H9 (cell line): ENCODE measurements at places on chromosomes 5 and 9. TPM values are rescaled to one million over a fixed set of nuclear protein-coding genes. Genes with fewer than 3 reads are reported as not detected.

DNA sequence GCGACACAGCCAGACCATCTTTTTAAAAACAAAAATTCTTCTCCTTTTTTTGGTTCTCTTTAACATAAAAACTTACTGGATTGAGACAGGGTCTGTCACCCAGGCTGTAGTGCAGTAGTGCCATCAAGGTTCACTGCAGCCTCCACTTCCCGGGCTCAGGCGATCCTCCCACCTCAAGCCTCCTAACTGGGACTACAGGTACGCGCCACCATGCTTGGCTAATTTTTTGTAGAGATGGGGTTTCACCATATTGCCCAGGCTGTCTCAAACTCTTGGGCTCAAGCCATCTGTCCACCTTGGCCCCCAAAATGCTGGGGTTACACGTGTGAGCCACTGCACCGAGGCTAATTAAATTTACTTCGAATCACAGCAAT lies 13.8 kb downstream of the HNRNPK start:
- DNase-seq: peak; percentile 36
- H3K4me1 ChIP-seq: no peaks in the 10 kb centered on the region
- peak overlapping the region; percentile 7; the same call in 1 of the 3 replicates for H3K4me3 ChIP-seq
- peaks cover 50% of the 10 kb centered on the region for H3K36me3 ChIP-seq
- H3K27ac ChIP-seq: no peak overlapping the region

DNA sequence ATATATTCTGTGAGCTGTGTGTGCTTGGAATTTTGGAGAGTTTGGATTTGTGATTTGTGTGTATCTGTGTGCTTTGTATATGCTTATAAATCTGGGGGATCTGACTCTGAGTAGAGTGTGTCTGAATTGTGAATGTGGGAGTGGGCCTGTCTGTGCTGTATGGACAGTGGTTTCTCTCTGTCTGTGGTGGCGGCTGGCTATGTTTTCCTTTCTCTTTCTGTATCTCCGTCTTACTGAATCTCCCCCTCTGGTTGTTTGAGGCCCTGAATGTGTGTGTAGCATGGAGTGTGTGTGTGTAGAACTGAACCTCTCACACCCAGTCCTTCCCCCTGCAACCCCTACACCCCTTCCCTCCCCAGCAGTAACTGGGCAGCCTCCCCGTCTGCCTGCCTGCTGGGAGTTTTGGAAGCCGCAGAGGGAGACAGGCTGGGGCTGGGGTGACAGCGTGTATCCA lies 4.7 kb downstream of the CXXC5 start:
- peaks cover 9% of the 10 kb centered on the region; the same call in 1 of the 2 replicates for H3K36me3 ChIP-seq
- no peak overlapping the region for H3K27ac ChIP-seq
- H3K4me1 ChIP-seq: peaks cover 34% of the 10 kb centered on the region
- no peak for DNase-seq
- no peaks in the 10 kb centered on the region for H3K27me3 ChIP-seq
- peak overlapping the region; percentile 97 for H3K4me3 ChIP-seq

- DNase-seq: no peak
- peaks cover 7% of the 10 kb centered on the region; the same call in 1 of the 2 replicates for H3K4me1 ChIP-seq
- H3K36me3 ChIP-seq: no peaks in the 10 kb centered on the region
These were observed at the start of gene PHF2 for GRCh38 chr9:93576258-93577077. TSS of gene PHF2 (plus strand) at chr9:93576584. CDS start at chr9:93576774, 190 bp downstream.

- no peak for DNase-seq
- no peaks in the 10 kb centered on the region for H3K4me1 ChIP-seq
- H3K27ac ChIP-seq: no peak overlapping the region
- H3K36me3 ChIP-seq: no peaks in the 10 kb centered on the region
- no peak overlapping the region for H3K4me3 ChIP-seq
These were observed 95.0 kb downstream of the MUSK start for GRCh38 chr9:110763568-110763967.

- no peaks in the 10 kb centered on the region for H3K27me3 ChIP-seq
- H3K36me3 ChIP-seq: no peaks in the 10 kb centered on the region; the same call in 2 of the 3 replicates
- H3K4me3 ChIP-seq: no peak overlapping the region
- peaks cover 13% of the 10 kb centered on the region; the same call in 1 of the 2 replicates for H3K4me1 ChIP-seq
These were observed 162.9 kb downstream of the TSSK1B start for GRCh38 chr5:113271745-113272454.

- H3K27ac ChIP-seq: no peak overlapping the region
- peaks cover 43% of the 10 kb centered on the region for H3K36me3 ChIP-seq
- H3K4me1 ChIP-seq: no peaks in the 10 kb centered on the region
- no peak overlapping the region for H3K4me3 ChIP-seq
- DNase-seq: no peak
These were observed 13.6 kb upstream of the MRNIP start for GRCh38 chr5:179872055-179872827.

DNA sequence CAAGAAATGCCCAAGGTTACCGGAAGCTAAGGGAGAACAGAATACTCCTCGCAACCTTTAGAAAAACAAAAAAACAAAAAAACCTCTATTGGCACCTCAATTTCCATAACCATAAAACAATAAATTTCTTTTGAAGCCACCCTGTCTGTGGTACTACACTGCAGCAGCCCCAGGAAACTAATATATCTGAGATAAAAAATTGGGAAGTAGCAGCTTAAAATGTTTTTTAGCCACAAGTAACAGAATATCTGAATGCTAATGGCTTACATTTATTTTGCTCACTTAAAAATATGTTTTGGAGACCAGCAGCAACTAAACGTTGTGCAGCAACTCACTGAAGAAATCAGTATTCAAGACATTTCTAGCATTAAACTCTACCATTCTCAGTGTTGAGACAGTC lies 969.6 kb downstream of the DNAH5 start:
- no peaks in the 10 kb centered on the region for H3K36me3 ChIP-seq
- no peaks in the 10 kb centered on the region for H3K27me3 ChIP-seq

DNA sequence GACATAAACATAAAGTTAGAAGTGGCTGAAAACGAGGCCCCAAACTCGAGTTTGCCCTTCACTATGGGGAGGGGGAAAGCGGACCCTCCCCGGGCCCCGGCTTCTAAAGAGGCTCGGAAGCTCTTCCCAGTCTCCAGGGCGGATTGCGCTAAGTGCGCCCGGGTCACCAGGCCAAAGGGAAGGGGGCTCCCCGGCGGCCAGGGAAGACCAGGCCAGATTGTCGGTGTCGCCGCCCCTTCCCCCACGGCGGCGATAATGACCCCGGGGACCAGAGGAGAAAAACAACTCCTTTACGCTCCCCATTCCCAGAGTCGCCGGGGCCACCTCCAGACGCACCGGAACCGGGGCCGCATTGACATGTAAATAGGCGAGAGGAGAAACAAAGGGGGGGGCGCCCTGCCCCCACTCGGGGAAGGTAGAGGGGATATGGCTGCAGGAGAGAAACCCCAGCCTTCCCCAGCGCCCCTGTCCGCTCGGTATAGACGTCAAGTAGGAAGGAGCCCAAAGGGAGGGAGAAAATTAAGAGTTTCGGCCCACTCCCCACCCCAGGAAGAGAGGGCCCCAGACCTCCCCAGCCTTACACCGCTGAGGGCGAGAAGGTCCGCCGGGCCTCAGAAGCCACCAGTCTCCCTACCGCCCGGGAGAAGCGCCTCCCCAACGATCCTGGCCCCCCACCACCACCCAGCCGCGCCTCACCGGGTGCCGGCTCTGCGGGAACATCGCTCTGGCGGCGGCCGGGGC lies 1.7 kb downstream of the TLE1 start:
- H3K27ac ChIP-seq: peak overlapping the region; percentile 38
- DNase-seq: peak; percentile 82
- no peak overlapping the region for H3K4me3 ChIP-seq
- no peaks in the 10 kb centered on the region; the same call in 1 of the 2 replicates for H3K36me3 ChIP-seq
- H3K27me3 ChIP-seq: no peaks in the 10 kb centered on the region
- no peaks in the 10 kb centered on the region; the same call in 1 of the 2 replicates for H3K4me1 ChIP-seq

PLPP7 gene
- 1.9 and 2.4 TPM in 2 replicates for total RNA-seq

LMX1B gene
- 0.70 and 0.85 TPM in 2 replicates for total RNA-seq

RASGEF1C gene
- total RNA-seq: 0.83 and 0.90 TPM in 2 replicates

NUTM2F gene
- 0.15 TPM in 1 of 2 replicates, not detected in the other for total RNA-seq

OLFML2A gene
- total RNA-seq: 5.8 and 6.0 TPM in 2 replicates

AQP7 gene
- not detected in 2 replicates for total RNA-seq
